NCI-H187 (cell line): ENCODE measurements at places on chromosomes 2 and 18.

DNA sequence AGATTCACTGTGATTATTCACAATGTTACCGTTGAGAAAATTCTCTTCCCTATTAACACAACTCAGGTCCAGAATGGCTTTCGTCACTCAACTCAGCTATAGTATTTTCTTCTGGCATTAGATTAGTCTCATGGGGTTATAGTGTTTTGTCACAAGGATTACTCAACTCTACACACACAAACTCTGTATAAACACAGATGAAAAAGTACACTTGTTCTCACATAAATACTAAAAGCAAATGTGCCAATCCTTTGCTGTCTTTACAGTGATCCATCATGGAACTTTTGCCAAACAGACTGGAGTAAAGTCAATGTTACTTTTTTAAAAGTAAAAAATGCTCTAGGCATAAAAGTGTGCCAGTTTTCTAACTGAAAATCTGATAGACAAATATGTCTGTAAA is 267.6 kb downstream of the RBM43 start:
- DNase-seq: no peak

DNA sequence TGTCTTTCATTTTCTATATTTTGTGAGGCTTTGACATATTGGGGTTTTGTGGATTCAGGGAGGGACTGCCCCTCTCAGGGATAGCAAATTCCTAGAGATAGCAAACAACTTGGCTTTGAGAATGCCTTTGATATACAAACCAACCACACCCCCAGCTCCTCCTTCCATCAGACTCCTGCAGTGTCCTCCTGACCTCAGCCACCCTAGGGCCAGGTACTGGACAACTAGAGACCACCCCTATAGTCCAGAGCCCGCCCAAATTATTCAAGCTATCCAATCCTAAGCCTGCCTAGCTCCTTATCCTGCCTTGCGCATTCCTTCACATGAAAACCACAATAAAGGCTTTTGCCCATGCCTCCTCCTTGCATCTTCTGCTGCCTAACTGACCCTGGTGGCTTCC is 22.9 kb upstream of the STAM2 start:
- DNase-seq: no peak

- no peak for DNase-seq
These were observed 6.7 kb upstream of the TNFAIP6 start for GRCh38 chr2:151350579-151351195.

DNA sequence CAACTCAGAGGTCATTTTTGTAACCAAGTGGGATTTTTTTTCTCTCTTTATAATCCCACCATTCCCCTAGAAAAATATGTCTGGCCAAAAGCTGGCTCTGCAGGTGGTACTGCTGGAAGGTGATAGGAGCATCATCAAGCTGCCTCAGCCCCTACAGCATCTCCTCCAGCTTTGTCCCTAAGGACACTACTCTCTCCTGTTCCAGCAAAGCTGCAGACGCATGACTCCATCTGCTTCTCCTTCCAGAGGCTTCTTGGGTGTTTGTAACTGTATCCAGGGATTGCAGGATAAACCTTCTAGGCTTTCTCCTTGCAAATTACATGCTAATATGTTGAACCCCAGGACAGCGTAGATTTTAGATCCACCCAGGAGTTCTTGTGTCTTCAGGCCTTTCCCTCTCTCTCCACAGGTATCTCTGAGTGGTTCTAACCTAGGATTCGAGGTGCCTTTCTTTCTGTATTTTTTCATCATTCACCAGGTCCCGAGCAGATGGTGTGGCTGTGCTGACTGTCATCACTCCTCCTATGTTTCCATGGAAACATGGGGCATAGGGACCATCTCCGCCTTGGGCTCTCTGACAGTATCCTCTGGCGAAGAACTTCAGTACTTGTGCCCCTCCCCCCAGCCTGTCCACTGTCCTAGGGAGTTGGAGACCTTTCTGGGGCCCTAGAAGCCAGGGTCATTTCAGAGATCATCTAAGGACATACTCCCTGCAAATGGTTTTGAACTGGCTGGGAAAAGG is 34.3 kb downstream of the AFF3 start:
- no peak for DNase-seq

DNA sequence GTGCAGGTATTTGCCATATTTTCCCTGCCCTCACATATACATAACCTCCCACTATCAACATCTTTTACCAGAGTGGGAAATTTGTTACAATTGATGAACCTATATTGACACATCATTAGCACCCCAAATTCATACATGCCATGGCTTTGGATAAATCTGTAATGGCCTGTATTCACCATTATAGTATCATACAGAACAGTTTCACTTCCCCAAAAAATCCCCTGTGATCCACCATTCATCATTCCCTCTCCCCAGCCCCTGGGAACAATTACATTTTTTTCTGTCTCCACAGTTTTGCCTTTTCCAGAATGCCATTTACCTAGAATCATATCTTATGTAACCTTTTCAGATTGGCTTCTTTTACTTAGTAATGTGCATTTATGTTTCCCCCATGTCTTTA is 494.5 kb downstream of the RNF144A start:
- no peak for DNase-seq

DNA sequence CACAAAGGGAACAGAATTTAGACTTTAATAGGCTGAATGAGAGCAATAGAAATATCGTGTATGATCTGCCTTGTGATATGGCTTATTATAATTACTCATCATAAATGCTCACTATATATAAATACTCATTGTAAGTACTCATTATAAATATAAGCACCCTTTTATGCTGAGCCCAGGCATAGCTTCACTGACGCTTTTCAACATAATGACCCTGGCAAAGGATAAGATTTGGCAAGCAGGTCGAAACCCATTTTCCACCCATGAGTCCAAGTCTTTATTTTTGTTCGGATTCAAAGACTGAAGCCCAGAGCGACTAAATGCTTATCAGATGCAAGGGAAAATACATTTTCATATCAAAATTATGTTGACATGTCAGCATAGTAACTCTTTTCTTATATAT is 500.4 kb downstream of the SLC4A3 start:
- DNase-seq: no peak

GRCh38 chr2:16365366-16365765 is 300.3 kb downstream of the CYRIA start:
- DNase-seq: no peak

- DNase-seq: no peak
These were observed 78.0 kb downstream of the ITGB1BP1 start for GRCh38 chr2:9345343-9345742.

- DNase-seq: no peak
These were observed 155.1 kb downstream of the GLI2 start for GRCh38 chr2:120890566-120891360.

DNA sequence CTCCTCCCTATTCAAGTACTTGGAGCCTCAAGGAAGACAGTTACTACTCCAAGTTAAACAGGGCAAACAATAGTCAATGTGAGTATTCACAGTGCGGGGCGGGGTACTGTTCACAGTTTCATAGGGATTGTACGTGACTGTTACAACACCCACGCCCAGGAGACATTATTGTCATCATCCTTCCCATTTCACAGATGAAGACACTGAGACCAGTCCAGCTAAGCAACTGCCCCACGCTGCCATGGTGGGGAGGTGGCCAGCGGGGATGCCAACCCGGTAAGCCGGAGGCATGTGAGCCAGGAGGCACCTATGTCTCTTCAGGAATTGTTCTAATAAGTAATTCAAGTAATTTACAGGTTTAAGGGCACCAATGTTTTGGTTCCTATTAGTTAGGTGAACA is 982 bp downstream of the HJURP start:
- no peak for DNase-seq

GRCh38 chr2:236935083-236935482 is 150.6 kb upstream of the COPS8 start:
- DNase-seq: no peak

DNA sequence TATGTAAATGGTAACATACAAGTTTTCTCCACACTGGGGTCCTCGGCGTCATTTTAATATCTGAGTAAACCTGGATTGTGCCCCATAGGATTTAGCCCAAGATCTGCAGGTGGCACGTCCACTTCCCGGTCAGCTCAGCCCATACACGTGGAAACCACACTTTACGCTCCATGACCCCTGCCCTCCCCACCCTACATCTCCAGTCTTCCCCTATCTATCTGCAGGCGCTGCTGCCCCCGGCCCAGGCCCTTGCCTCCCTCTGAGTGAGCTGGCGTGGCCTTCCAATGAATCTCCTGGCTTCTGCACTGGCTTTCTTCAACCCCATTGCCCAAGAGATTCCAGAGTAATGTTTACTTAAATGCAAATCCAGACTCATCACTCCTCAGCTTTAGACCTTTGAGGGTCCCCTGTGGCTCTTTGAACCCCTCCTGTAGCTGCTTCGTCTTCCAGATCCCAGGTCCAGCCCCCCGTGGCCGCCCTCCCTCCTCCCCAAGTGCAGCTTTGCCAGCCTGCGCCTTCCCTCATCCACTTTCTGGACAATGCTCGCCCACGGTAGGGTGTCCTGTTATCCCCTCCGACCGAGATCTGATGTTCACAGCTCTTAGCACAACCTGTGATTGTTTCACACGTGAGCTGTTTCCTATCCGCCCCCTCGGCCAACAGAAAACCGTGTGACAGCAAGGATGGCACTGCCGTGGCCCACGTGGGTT is 421.4 kb upstream of the SALL3 start:
- DNase-seq: no peak

GRCh38 chr2:112055730-112056625 is 909 bp downstream of the TMEM87B start:
- DNase-seq: no peak

- DNase-seq: no peak
These were observed 27.4 kb upstream of the PXDN start for GRCh38 chr2:1771626-1772280.

- no peak for DNase-seq
These were observed 111.5 kb upstream of the MGAT5 start for GRCh38 chr2:134142341-134142738.
